Vagina (tissue), 2 donors: ENCODE measurements at places on chromosomes 2 and 18.

DNA sequence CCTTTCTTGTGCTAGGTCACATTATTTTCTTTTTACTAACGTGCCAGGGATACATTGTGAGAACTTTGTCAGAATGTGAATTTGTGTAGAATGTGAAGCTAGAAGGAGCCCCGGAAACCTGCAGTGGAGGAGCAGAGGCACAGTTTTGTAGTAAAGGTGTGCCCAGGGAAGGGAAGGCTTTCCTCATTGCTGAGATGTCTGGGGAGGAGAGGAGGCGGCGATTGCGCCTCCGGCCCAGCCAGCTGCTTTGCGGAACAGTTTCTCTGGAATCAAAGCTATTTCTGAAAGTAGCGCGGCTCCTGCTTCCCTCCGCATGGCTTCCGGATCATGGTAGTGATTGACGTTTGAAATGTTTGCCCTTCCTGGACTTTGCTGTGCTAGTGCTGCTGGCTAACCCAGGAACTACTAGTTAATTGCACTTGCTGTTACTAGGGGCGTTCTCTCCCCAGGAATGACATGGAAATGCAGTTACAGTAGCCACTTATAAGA lies 83.1 kb upstream of the RBM44 start:
- no peak overlapping the region for H3K4me3 ChIP-seq
- H3K36me3 ChIP-seq, result no peaks in the 10 kb centered on the region
- peaks cover 18% of the 10 kb centered on the region for H3K4me1 ChIP-seq
- no peaks in the 10 kb centered on the region for H3K27me3 ChIP-seq
- peak; percentile 84 for DNase-seq
- H3K27ac ChIP-seq, result peak overlapping the region; percentile 61

DNA sequence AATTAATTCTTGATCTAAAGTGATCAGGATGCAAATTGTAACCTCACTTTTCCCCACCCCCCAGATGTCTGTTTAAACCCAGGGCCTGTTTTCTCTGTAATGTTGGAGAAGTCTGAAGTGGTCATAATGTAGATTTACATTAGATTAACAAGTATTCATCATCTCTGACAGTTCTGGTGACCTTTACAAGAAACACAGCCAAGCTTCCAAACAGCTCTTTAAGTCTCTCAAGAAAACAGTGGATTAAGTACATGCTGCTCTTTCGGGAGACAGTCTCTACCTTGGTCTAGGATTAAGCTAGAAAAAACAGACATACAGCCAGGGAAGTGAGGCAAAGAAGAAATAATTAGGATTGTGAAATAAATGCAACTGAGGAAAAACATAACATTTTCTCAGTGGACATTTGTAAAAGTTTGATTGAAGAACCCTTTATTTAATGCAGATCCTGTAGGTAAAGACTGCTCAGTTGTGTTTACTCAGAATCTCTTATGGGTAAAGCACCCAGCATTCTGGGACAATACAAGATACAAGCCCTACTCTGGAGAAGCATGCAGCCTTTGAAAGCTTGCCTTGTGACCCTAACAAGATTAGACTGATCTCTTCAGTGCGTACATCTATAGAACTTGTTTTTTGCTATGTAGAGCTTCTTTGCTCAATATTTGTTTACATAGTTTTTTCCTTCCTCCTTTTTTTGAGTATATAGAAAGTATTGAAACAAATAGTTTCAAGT lies 203.9 kb downstream of the PHLPP1 start:
- no peaks in the 10 kb centered on the region for H3K4me1 ChIP-seq
- H3K27ac ChIP-seq, result no peak overlapping the region
- H3K27me3 ChIP-seq, result no peaks in the 10 kb centered on the region
- H3K36me3 ChIP-seq, result no peaks in the 10 kb centered on the region
- no peak overlapping the region for H3K4me3 ChIP-seq

- DNase-seq, result no peak
- H3K4me1 ChIP-seq, result peaks cover 40% of the 10 kb centered on the region
- H3K27me3 ChIP-seq, result no peaks in the 10 kb centered on the region
- H3K4me3 ChIP-seq, result no peak overlapping the region
- H3K36me3 ChIP-seq, result no peaks in the 10 kb centered on the region
Measured at GRCh38 chr18:10015288-10015701, 101.5 kb downstream of the VAPA start.

DNA sequence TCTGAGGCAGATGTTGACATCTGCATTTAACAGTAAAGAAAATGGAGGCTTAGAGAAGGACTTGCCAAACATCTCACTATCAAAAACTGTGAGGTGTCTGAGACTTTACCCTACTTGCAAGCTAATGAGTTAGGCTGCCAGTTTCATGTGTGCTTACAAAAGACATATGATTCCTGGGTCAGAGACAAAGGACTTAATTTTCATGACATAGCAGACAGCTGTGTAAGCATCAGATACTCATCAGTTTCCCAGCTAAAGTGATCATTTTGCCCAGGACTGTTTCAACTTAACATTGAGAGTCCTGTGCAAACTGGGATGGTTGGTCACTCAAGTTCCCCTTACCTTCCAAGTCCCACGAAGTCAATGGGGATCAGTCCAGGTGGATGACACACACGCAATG lies 18.9 kb upstream of the DAPL1 start:
- H3K27ac ChIP-seq, result no peak overlapping the region
- H3K4me1 ChIP-seq, result peaks cover 60% of the 10 kb centered on the region
- H3K36me3 ChIP-seq, result no peaks in the 10 kb centered on the region
- no peak overlapping the region for H3K4me3 ChIP-seq

DNA sequence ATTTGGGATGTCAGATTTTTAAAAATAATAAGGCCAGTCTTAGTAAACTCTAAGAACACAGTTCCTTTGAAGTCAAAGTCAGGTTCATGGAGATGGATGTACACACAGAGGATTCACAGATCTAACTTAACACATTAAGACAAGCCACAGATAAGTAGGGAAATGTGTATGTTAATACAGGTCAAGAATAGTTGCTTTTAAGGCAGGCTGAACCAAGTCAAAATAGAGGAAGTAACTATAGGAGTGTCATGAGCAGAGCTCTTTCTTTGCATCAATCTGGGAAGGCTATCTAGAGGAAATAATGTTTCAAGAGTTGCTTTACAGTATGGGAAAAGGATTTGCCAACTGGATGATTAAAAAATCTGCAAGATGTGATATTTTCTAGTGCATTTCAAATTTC lies 128.0 kb upstream of the FBXO11 start:
- no peak for DNase-seq
- no peaks in the 10 kb centered on the region for H3K27me3 ChIP-seq
- H3K36me3 ChIP-seq, result no peaks in the 10 kb centered on the region
- no peak overlapping the region for H3K4me3 ChIP-seq

DNA sequence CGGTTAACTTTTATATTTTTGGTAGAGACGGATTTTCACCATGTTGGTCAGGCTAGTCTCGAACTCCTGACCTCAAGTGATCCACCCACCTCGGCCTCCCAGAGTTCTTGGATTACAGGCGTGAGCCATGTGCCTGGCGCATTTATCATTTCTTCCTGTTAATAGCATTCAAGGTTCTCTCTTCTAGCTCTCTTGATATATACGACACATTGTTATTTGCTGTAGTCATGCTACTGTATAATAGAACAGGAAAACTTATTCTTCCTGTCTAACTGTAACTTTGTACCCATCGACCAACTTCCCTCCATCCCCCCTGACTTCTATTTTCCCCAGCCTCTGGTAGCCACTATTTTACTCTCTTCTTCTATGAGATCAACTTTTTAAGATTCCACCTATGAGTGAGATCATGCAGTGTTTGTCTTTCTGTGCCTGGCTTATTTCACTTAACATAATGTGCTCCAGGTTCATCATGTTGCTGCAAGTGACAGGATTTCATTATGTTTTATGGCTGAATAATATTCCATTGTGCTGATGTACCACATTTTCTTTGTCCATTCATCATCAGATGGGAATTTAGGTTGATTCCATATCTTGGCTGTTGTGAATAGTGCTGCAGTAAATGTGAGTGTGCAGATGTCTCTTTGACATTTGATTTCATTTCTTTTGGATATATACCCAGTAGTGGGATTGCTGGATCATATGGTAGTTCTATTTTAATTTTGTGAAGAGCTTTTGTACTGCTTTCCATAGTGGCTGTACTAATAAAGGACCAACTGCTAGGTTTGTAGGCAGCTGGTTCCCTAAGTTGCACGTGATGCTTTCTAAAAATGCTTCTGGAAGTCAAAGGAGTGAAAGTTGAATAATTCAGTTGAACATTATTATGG lies 205.2 kb downstream of the PRKCE start:
- no peak for DNase-seq
- H3K4me1 ChIP-seq, result peaks cover 23% of the 10 kb centered on the region
- no peak overlapping the region for H3K4me3 ChIP-seq
- no peaks in the 10 kb centered on the region for H3K36me3 ChIP-seq
- no peaks in the 10 kb centered on the region for H3K27me3 ChIP-seq

GRCh38 chr18:75207310-75208154 lies 1.4 kb downstream of the PTGR3 start:
- peak overlapping the region; percentile 74 for H3K4me3 ChIP-seq
- peak; percentile 89 for DNase-seq
- H3K4me1 ChIP-seq, result peaks cover 46% of the 10 kb centered on the region
- no peaks in the 10 kb centered on the region for H3K36me3 ChIP-seq

- no peak overlapping the region for H3K27ac ChIP-seq
- no peak for DNase-seq
- H3K27me3 ChIP-seq, result no peaks in the 10 kb centered on the region
Measured at GRCh38 chr18:52403291-52404021, 63.5 kb downstream of the DCC start.

DNA sequence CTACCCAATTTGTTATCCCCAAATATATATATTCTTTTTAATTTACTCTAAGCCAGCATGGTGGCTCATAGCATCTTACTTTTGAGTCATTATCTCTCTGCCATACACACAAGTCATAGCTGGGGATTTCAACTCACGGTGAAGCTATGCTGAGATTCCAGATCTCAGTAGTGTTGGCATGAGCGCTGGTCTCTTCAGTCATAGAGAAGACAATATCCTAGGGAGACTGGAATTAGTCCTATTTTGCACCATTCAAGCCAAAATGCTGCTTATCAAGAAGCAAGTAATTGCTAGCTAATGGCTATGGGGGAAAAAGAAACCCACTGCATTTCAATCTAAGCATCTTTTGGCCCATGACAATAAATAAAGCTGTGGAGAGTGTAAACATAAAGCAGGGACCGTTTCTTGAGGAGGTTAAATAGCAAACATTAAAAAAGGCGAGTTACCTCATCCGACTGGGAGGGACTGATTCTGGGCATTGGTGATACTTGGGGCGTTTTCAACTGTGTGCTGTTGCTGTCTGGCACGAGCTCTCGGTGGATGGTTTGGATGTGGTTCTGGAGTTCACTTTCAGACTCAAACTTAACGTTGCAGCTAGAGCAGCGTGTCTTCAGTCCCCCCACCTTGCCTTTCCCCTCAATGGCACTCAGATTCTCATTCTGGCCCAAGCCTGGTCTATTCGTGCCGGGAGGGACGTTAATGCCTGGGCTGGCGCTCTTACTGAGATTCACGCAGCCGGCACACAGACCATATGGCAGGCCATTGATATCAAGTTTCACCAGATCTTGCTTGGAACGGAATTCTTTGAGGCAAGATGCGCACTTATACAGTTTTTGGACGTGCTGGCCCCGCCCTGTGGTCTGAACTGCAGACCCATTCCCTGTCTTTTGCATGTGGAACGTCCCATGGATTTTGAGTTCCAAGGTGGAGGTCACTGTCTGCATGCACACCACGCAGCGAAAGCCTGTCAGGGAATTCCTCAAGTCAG lies 127.8 kb downstream of the ZNF521 start:
- H3K4me3 ChIP-seq, result no peak overlapping the region
- H3K27me3 ChIP-seq, result no peaks in the 10 kb centered on the region
- no peaks in the 10 kb centered on the region for H3K36me3 ChIP-seq
- H3K4me1 ChIP-seq, result no peaks in the 10 kb centered on the region
- H3K27ac ChIP-seq, result no peak overlapping the region
